ENCODE measurements at places on chromosomes 7 and 10.

- DNase-seq, result no peak
Observed at GRCh38 chr10:121854809-121855445, 72.9 kb downstream of the ATE1 start.

DNA sequence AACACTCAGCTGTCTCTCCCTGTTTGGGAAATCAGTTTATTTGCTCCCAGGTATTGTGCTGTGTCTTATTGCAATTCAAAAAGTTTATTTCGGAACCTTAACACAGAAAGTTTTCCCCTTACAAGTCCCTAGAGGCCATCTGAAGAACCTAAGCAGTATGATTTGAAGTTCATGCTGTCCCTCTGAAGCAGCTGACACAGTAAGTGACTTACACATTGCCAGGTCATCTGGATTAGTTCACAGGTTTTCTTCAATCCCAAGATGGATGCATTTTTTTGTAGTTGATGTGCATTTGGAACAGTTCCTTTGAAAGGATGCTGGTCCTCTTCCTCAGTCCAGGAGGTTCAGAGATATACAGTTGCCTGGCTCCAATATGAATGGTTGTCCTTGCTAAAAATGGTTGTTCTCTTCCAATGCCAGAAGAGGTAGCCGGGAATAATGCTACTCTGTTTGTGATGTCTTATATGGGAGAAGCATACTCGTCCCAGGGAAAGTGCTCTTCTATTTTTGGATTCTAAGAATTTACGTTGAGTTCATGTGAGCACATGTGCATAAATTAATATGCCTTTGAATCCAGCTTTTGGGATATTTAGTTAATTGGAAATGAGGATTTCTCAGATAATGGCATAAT, 183.5 kb upstream of the PHYHIPL start:
- DNase-seq, result no peak

DNA sequence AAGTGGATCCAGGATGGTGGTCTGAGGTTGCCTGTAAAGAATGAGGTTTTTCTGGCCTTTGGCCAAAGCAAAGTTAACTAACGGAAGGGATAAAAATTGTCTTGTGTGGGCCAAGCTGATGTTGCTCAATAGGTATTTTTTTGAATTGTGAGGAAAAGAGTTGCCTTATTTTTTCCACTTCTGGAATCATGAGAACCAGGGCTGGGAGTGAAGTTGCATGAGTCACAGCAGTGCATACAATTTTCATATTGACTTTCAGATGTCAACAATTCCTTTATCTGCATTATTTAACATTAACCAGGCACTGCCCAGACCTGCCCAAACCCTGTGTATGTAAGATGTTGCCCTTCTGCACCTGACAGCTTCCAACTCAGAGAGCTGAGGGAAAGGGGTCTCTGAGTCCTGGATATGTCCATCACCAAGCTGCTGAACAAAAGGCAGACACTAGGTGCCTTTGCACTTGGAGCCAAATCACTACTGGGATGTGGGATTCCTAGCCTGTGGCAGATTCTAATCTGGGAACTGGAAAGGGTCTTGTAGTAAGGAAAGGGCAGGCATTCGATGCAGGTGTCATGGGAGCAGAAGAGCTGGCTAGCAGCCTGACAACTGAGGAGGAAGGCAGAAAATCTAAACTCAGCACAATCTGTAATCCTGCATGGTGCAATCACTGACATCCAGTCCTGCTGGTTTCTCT, 52.3 kb upstream of the SLC35B4 start:
- no peak for DNase-seq

- DNase-seq, result no peak
Observed at GRCh38 chr10:55232553-55232952, 431.5 kb upstream of the PCDH15 start.

DNA sequence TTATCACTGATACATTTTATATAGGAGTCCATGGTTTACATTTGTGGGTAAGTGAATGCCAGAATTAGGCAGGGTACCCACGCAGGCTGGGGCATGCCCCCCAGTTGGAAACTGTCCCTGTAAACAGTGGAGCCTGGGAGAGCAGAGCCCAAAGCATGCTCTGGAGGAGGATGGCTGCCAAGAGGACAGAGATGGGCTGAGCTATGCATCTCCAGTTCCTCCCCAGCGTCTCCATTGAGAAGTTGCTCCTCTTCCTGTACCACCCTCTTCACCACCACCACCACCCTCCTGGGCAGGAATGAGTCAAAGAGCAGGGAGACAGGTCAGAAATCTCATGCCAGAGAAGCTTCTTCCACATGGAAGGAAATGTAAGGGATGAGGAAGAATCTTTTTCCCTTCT, 67.7 kb upstream of the KMT2E start:
- DNase-seq, result no peak

DNA sequence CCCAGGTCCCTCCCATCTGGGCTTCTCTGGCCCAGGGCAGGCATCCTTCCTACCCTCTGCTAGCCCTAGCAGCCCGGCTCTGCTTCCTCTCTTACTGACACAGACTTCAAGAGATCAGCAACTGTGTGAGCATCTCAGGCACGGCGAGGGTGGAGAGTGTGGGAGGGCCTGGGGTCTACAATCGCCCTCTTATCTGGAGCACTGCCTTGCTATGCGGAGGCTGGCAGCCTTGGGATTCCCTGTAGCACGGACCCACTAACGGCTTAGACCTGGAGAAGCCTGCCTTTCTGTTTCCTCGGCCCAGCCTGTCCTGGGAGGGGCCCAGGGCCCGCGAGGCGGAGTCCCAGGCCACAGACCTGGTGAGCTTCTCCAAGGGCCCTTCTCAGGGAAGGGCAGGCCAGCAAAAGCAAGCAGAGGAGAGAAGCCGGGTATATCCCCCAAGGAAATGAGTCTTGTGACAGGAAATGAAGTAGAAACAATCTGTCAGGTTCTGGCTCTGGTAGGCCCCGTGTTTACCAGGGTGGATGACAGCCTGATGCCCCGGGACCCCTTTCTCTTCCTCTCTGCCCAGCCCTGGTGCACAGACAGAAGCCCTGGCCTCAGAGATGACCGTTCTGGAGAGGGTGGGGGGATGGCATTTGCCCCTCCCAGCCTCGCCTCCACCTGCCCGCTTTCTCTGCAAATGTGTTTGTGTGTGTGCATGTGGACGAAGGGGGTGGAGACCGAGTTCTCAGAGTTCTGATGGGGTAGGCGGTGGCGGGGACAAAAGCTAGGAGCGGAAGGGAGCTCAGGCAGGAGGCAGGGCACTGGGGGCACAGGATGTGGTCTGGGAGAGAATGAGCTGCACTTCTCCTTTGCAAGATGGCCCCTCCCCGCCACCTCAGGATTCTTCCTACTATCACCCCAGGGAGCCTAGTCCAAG, 2.5 kb downstream of the LRCH4 start:
- peak; percentile 90 for DNase-seq

GRCh38 chr7:115273139-115273772, 351.4 kb downstream of the MDFIC start:
- DNase-seq, result no peak

- no peak for DNase-seq
Observed at GRCh38 chr7:84162584-84162983, 32.0 kb downstream of the SEMA3A start.

- DNase-seq, result peak; percentile 26
Observed at GRCh38 chr10:128077155-128077875, 48.9 kb downstream of the MKI67 start.

DNA sequence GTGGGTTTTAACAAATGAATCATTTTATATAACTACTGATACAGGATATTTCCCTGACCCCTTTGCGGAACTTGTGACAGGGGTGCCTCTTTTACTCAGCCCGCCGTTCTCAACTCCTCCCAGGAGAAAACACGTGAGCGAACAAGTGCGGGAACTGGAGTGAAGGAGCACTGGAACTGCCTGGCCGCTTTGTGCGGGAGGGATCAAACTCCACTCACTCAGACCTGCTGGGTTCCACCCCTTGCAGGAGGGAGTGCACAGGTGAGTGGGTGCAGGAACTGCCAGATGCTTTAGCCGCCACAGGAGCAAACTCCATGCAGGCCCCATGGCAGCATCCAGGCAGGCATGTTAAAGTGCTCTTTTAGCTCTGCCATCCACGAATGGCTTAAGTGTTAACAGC, 513.4 kb upstream of the GRM3 start:
- no peak for DNase-seq

DNA sequence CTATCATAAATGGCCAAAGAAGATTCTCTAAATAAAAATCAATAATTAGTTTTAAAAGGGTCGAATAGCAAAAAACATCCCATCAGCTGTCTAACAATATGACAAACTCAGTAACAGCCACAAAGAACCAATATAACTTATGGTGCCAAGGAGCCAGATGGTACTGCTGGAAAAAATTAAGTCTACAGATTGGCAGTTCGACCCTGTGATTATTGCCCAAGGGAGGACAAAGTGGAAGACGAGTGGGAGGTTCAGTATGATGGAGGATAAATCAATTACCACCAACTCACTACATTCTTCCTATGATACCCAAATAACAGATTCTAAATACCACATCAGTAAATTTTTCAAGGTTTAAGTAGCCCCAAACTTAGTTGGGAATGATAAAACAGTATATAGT, 49.0 kb downstream of the SKAP2 start:
- no peak for DNase-seq

DNA sequence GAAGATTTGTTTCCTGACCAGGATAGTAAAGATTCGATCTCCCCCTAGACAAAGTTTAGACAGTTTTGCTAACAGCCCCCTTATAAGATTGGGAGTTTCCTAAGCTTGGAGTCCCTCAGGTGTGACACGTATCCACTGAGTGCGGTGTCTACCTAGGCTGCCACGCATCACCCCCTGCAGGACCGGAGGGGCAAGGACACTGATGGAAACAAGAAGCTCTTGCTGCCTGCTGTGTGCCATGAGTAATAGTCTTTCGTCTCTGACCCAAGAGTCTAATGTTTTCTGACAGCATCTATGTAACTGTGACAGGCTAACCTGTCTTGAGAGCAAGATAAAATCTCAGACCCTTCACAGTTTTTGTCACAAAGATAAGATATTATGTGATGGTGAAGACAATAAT, 173.5 kb downstream of the SEMA3E start:
- DNase-seq, result no peak

- no peak for DNase-seq
Observed at GRCh38 chr10:113003052-113003451, 53.0 kb downstream of the TCF7L2 start.

- no peak for DNase-seq
Observed at GRCh38 chr10:43982250-43982649, 333.6 kb upstream of the ZNF32 start.

- DNase-seq, result no peak
Observed at GRCh38 chr7:1322240-1323110, 89.8 kb downstream of the UNCX start.

DNA sequence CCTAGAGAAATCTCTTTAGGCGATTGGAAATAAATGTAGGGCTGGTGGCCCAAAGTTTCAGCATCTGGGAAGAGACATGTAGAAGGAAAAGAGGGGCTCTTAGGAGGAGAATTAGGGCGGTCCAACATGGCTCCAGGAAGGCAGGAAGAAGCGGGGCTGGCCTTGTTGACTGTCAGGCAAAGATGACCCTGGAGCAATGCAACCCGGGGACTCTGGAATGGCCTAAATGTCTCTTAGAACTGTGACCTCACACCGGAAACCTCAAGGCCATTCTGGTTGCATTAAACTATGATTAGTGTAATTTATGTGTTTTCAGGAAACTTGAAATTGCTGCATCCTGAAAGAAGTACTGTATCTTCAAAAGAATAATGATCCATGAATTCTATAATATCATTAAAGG, 66.8 kb downstream of the NRP1 start:
- DNase-seq, result no peak

- DNase-seq, result no peak
Observed at GRCh38 chr7:155422151-155422550, 35.8 kb upstream of the EN2 start.

- DNase-seq, result peak; percentile 72
Observed at GRCh38 chr7:114084472-114085312, 165.9 kb upstream of the PPP1R3A start.

DNA sequence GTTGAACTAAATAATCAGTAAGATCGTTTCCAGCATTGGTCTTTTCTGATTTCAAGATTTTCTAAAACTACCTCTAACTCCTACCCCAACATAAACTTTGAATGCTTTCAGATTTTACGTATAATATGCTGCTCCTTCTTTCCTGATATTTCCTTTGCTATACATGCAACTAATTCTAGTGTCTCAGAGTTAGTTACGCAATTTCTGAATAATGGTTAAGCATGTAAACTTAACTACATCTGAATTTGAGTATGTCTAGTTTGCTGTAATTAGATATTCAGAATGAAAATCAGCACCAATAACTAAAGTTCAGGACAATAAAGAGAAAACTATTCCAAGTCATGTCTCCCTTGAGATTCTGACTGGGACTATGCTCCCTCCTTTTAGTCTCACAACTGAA, 71.0 kb downstream of the SEMA3C start:
- no peak for DNase-seq

GRCh38 chr10:22652988-22653481, 61.3 kb downstream of the PIP4K2A start:
- no peak for DNase-seq

- peak; percentile 68 for DNase-seq
Observed at GRCh38 chr10:44384601-44385025, 284 bp downstream of the CXCL12 start.

DNA sequence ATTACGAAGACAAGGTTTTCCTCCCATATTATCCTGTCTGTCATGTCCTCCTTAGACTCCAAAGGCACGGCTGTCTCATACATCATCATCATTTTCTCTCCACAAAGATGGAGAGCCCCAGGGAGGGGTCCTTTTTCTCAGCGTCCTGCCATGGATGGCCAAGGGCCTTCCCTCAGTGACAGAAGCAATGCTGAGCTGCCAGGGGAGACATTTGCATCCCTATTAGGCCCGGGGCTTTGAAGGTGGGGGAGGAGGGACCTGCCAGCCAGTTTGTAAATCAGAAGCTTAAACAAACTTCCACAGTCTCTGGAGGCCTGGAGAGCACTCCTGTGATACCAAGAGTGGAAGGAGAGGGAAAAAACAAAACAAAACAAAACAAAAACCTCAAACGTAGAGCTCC, 112.4 kb upstream of the ADO start:
- DNase-seq, result no peak

DNA sequence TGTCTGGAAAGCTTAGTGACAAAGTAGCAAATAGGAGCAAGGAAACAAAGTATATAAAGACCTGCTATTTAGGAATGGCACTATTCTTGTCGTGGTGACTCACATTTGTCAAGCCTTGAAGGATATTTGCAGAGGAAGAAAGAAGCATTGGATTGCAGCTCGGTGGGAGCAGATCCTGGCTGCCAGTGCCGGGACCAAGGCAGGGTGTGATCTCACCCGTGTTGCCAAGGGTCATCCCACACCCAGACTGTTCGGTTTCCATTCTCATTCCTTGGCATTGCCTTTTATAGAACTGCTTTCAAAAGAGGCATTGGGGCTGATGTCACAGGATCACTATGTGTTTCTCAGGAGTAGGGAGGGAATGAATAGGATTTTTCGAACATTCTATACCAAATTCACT, 176.2 kb downstream of the GALNT17 start:
- DNase-seq, result no peak

DNA sequence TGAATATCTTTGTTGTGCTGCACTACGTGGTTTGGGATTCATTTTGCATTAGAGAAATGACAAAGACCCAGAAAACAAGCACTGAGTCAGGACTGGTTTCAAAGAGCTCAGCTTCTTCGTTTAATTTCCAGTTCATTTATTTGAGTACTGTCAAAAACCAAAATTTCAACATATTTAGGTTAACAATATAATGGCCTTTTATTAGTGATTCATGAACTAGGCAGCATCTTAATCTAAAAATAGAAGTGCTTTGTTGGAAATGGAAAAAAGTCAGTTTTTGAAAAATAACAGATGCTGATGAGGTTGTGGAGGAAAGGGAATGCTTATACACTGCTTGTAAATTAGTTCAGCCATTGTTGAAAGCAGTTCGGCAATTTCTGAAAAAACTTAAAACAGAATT, 856.4 kb downstream of the LRMDA start:
- no peak for DNase-seq
